NCI-H226 (cell line): ENCODE measurements at places on chromosomes 6 and 20.

- no peak for DNase-seq
Measured at GRCh38 chr6:130373992-130374391, 8.2 kb downstream of the TMEM200A start.

DNA sequence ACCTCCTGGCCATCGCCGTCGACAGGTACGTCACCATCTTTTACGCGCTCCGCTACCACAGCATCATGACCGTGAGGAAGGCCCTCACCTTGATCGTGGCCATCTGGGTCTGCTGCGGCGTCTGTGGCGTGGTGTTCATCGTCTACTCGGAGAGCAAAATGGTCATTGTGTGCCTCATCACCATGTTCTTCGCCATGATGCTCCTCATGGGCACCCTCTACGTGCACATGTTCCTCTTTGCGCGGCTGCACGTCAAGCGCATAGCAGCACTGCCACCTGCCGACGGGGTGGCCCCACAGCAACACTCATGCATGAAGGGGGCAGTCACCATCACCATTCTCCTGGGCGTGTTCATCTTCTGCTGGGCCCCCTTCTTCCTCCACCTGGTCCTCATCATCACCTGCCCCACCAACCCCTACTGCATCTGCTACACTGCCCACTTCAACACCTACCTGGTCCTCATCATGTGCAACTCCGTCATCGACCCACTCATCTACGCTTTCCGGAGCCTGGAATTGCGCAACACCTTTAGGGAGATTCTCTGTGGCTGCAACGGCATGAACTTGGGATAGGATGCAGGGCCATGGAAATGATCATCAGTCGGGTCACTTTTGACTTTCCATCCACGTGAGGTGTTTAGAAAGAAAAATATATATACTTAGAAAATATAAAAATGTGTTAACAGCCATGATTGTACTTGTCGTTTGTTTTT is 868 bp downstream of the MC3R start:
- DNase-seq: no peak

DNA sequence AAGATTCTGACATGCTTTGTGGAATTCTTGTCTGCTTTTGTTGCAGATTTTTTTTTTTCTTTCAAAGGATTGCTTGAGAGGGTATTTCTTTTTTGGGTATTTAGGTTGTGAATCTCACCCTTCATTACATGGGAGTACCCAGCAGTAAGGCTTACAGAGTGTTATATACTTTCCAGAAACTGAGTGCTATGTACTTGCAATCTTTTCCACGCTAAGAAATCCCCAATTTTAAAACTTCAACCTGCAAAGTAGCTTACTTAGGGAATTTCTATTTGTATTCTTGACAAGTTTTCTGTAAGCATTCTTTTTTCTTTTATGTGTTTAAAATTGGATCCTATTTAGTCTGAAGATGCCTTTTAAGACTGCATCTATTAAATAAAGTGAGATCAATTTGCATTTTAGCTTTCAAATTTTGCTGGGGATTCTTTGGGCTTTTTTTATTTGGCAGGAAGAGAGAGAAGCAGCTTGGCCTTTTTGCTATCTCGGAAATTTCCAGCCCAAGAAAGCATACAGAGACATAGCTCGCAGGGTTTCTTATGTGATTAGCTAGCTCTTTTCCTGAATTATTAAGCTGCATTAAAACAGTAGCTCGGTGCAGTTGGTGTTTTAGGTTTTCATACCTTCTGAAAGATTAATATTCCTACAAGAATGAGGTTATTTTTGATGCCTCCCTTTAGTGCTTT is 42.6 kb downstream of the KCNS1 start:
- no peak for DNase-seq

DNA sequence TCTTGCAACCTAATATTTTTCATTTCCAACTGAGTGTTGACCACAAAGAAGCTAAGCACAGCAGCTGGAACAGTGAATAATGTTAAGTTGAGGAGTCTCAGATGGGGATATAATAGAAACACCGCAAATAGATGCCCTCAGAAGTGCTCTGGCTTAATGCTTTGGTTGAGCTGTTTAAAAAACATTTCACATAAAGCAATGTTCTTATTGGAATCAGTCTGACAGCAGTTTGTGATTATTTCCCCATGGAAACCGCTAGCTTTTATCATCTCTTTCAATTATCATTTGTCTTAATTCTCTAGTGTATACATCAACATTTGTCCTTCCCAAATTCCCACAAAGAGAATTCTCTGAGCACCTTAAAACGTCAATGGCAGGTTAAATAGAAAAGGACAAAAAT is 30.8 kb downstream of the METTL24 start:
- no peak for DNase-seq

- peak; percentile 75 for DNase-seq
Measured at GRCh38 chr6:17932330-17932852, 55.0 kb downstream of the KIF13A start.

DNA sequence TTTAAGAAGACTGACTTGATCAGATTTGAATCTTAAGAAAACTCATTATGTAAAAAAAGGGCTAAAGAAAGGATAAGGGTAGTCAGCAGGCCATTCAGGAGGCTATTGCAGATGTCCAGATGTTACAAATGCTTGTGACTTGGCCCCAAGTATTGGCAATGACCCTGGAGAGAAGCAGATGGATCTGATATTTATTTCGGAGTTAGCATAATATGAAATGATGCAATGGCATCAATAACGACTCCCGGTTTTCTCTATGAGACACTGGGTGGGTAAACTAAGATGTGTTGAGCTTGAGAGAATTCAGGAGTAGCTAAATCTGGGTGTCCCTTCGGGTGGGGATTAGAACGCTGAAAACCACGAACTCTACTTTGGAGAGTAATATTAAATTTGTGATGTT is 149.7 kb downstream of the LAMA2 start:
- DNase-seq: no peak

GRCh38 chr6:104941729-104942091 is 15.2 kb upstream of the LIN28B start:
- DNase-seq: no peak

GRCh38 chr20:33704197-33704924 is 15.7 kb downstream of the PXMP4 start:
- peak; percentile 34 for DNase-seq

GRCh38 chr6:161660666-161661571 is 387.1 kb upstream of the AGPAT4 start:
- DNase-seq: no peak

- DNase-seq: no peak
Measured at GRCh38 chr20:2518096-2518495, 9.4 kb upstream of the ZNF343 start.

- DNase-seq: peak; percentile 48
Measured at GRCh38 chr6:39892490-39893129, 41.7 kb downstream of the MOCS1 start.

GRCh38 chr6:128521282-128521632 is 858 bp upstream of the PTPRK start:
- no peak for DNase-seq

DNA sequence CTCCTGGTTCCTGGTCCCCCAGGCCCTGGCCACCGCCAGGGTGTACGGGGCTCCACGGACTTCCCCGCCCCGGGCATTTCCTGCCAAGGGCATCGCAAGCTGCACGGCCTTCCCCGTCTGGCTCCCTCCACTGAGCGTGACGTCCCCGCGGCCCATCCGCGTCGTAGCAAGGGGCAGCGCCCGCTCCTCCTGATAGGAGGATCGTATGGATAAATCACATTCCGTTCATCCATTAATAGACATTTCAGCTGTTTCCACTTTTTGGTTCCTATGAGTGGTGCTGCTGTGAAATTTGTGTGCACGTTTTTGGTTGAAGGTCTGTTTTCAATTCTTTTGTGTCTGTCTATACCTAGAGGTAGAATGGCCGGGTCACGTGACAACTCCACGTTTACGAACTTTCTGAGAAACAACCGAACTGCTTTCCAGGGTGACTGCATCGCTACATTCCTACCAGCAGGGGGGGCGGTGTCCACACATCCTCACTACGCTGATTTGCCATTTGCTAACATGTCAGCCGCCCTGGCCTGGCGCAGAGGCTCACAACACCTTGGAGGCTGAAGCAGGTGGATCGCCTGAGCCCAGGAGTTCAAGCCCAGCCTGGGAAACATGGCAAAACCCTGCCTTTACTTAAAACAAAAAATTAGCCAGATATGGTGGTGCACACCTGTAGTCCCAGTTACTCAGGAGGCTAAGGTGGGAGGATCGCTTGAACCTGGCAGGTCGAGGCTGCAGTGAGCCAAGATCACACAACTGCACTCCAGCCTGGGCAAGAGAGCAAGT is 37.7 kb downstream of the KCNQ2 start:
- peak; percentile 56 for DNase-seq

DNA sequence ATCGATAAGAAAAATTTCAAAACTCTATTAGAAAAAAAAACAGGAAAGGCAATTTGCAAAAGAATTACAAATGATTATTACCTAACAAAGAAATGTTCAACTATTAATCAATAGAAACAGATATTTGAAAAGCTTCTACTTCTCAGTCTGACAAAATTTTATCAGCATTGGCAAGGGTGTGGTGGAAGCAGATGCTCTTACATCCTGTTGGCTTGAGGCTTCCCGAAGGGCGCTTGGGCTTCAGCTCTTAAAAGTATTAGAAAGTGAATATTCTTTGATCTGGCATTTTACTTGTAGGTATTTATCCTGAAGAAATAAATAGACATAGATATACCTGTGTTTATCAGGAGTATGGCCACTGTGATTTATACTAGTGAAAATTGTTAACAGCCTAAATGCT is 38.7 kb downstream of the SLC35D3 start:
- DNase-seq: no peak

DNA sequence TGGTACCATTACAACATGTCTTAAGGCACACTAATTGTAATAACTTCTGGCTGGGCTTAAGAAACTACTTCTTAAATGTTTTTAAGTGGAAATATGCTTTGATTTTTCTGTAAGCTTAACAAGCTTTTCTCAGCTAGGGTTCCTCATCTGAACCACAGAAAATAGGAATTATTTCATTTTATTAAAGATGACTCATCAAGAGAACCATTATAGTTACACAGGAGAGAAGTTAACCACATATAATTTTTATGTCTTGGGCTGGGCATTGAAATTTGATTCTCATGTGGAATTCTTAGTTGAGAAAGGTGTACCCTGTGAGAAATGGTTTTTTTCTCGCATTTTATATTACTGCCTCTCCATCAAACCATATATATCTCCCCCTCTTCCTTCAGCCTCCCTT is 75.1 kb downstream of the QKI start:
- DNase-seq: peak; percentile 26

DNA sequence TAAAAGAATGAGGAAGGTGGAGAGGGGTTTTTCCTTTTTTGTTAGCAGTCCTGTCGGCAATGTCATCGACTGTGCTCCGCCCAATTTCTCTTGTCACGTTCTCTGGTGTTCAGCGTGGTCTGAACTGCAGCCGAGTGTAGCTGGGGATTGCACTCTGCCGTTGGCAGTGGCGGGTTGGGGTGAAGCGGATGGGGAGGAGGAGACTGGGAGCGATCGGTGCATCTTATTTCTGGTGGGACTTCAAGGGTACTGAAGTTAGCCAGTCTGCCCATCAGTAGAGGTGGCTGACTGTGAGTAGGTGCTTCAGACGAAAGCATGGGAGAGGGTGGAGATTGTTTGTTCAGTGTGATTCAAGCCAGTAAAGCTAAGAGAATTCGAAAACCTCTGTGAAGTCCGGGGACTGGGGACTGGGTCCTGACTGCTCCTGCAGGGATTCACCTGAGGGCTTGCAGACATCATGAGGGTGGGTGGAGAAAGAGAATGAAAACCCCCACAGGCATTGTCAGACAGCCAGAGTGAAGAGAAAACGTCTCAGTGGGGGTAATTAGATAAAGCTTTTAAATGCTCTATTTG is 5.1 kb downstream of the RREB1 start:
- no peak for DNase-seq

DNA sequence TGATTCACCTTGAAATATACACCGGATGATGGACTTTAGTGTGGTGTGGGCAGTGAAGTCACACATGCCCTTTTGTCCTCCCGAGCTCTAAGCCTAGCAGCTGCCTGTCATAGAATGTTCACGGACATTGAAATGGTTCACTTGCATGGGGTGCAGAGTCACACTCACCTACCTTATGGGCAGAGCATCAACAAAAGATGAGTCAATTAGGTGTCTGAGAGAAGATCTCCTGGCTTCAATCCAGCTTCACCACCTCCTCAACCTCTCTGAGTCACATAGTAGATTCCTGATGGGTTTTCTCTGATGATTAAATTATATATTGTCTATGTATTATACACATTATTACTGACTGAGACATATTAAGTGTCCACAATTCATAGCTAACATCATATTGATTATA is 48.1 kb upstream of the HLA-E start:
- DNase-seq: no peak

- no peak for DNase-seq
Measured at GRCh38 chr20:461254-462198, 807 bp downstream of the TBC1D20 start.

DNA sequence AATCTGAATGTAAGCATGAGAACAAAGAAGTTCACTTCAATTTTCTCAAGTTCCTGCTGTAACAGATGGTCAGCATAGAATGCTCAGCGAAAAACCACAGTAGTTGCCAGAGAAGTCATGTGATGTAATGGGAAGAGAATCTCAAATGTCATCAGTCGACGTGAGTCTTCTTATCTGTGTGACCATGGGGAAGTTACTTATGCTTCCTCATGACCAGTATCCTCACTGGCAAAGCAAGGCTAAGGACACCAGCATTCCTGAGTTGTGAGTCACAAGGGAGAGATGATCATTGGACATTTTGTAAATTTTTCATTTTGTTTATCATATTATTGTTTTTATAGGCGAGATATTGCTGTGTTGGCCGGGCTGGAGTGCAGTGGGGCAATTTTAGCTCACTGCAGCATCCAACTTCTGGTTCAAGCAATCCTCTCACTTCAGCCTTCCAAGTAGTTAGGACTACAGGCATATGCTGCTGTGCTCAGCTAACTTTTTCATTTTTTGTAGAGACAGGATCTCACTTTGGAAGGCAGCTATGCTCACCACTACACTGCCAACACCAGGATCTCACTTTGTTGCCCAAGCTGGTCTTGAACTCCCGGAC is 21.9 kb downstream of the SGK1 start:
- peak; percentile 98 for DNase-seq

- DNase-seq: no peak
Measured at GRCh38 chr6:28648878-28649375, 123.2 kb downstream of the GPX5 start.

GRCh38 chr6:68874747-68875146 is 239.7 kb downstream of the ADGRB3 start:
- DNase-seq: no peak

DNA sequence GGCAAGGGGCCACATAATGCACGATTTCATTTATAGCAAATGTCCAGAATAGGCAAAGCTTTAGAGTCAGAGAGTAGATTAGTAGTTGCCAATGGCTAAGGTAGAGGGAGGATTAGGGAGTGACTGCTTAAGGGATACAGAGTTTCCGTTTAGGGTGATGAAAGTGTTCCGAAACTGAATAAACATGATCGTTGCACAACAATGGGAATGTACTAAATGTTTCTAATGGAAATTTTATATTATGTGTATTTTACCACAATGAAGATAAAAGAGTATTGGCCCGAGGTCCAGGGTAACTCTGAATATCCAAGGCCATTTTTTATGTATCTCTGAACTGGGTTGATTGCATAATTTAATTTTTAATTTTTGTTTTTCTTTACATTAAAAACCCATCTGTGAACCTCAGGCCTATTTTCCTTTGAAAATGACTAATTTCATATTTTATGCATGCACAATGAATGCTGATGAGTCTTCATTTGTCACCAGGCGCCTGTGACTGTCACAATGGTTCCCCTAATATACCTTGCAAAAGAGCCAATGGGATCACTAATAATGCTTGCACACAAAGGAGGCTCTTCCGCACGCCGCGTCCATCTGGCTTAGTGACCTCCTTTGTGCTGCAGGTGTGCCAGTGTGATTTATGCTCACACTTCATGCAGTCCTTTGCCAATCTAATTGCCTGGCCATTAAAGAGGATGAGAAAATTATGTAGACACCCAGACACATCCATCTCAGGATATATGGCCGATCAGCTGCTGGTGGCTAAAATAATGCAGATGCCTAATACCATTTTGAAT is 612.5 kb downstream of the CDH26 start:
- no peak for DNase-seq
